Aorta (tissue), 5 donors: ENCODE measurements at places on chromosomes 2 and 18.

- no peak for DNase-seq
- no peak overlapping the region for H3K4me3 ChIP-seq
- H3K27ac ChIP-seq = no peak overlapping the region
- no peaks in the 10 kb centered on the region for H3K4me1 ChIP-seq
- H3K27me3 ChIP-seq = no peaks in the 10 kb centered on the region
These were observed 20.4 kb downstream of the CMPK2 start for GRCh38 chr2:6845312-6845711.

DNA sequence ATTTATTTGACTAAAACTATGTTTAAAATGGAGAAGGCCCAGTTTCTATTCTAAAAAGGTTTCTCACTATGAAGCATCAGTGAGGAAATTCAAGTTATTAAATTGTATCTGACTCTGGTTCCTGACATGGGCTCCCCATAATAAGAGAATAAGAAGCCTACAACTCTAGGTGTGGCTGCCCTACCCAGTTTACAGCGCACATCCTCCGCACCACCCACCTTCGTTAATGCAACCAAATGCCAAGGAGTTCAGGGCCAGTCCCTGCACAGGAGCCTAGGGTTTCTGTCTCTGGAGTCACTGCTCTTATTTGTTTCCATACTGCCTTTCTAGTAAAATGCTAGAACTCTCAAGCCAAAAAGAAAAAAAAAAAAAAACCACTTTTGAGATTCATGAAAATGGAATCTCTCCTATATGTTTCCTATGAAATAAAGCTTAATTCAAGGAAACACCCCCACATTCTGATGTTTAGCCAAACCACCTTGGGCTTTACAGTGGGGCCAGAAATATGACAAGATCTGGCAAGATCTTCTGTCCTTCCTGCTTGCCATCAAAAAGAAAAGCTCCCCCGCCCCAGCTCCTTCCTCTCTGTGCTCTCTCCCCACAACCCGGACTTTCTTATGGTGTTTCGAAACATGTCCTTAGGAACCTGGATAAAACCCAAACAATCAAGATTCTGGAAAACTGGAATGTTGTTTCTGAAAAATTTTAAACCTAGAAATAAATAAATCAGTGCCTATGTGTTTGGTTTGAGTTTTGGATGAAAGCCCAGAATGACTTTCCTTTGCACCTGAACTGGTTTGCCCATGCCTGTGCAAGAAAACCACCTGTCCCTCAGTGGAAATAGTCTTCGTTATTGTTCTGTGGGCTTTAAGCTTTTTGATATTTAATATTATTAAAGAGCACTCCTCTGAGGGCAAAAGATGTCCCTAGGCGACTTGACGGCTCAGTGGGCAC lies 136.7 kb downstream of the SP3 start:
- no peaks in the 10 kb centered on the region for H3K4me1 ChIP-seq
- no peak for DNase-seq
- H3K36me3 ChIP-seq = no peaks in the 10 kb centered on the region
- no peak overlapping the region for H3K4me3 ChIP-seq
- no peak overlapping the region for H3K27ac ChIP-seq

DNA sequence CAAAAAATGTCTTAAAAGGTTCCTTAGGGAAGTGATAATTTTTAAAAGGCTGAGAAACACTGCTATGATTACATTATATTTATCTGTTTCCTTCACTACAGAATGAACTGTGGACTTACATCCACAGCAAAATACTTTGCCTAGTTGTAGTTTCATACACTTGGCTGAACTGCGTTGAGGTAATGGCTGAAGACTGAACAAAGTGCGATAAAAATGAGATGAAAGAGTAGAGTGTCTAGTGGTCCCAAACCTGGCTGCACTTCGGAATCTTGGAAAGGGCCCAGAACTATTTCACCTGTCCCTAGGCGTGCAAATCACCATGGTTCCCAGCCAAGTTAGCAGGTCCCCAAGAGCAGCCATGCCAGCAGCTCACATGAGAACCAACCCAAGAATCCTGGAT lies 18.2 kb upstream of the IHH start:
- no peak for DNase-seq
- H3K36me3 ChIP-seq = peaks cover 11% of the 10 kb centered on the region
- no peak overlapping the region for H3K27ac ChIP-seq

- H3K27me3 ChIP-seq = no peaks in the 10 kb centered on the region
- DNase-seq = no peak
- H3K4me3 ChIP-seq = no peak overlapping the region
- H3K36me3 ChIP-seq = no peaks in the 10 kb centered on the region
- H3K27ac ChIP-seq = peak overlapping the region; percentile 50
These were observed 3.7 kb downstream of the B3GNT7 start for GRCh38 chr2:231399046-231399852.
